Activated T-helper 2 cell treated with anti-CD3 and anti-CD28 coated beads, Interferon-gamma antibody, Interleukin-2, Interleukin-4, amounts not matched to agents 10 μg/mL and 5 μg/mL and 100 μg/mL, durations not matched to agents 14 hours and 24 hours and 36 hours (primary cell): ENCODE measurements at places on chromosomes 3 and 15. TPM values are rescaled to one million over a fixed set of nuclear protein-coding genes. Genes with fewer than 3 reads are reported as not detected.

GRCh38 chr15:41872166-41872747, 21.6 kb downstream of the SPTBN5 start:
- no peak for DNase-seq

- no peak for DNase-seq
Observed at GRCh38 chr3:62462104-62462762, 88.9 kb upstream of the FEZF2 start.

The DNAJA4 gene
- 57.4 and 60.0 TPM in 2 replicates for total RNA-seq

- DNase-seq: no peak
Observed at GRCh38 chr3:163605915-163606314, 1472.4 kb downstream of the SI start.

DNA sequence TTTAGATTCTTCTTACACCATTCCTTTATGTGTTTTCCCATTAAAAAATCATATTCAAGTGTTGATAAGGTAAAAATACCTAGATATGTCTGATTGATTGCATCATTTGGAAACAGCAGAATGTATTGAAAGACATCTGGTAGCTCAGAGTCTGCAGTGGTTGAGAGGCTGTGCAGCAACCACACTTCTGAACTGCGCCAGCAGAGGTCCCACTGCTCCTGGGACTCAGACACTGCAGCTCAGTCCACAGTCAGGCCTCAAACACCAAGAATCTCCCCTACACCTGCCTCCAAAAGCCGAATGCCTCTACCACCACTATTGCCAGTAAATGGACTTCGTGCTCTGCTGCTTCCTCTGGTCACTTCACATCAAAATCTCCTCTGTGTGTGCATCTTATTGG, 176.9 kb upstream of the LMCD1 start:
- DNase-seq: peak; percentile 22

GRCh38 chr3:59573911-59574310, 524.1 kb upstream of the CFAP20DC start:
- no peak for DNase-seq

DNA sequence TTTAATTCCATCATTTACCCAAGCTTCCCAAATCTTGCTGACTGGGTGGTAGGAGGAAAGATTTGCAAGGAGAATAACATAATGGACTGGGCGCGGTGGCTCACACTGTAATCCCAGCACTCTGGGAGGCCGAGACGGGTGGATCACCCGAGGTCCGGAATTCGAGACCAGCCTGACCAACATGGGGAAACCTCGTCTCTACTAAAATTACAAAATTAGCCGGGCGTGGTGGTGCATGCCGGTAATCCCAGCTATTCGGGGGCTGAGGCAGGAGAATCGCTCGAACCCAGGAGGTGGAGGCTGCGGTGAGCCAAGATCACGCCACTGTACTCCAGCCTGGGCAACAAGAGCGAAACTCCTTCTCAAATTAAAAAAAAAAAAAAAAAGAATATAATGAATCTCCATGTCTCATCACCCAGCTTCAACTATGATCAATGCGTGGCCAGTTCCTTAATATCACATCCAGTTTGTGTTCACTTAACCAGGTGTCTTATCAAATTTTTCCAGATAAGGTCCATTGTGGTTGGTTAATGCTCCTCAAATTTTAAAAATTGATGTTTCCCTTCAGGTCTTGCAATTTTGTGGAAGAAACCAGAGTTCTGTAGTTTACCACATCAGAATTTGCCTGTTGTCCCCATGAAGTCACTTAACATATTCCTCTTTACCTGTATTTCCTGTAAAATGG, 1.3 kb upstream of the ABCF3 start:
- DNase-seq: no peak

DNA sequence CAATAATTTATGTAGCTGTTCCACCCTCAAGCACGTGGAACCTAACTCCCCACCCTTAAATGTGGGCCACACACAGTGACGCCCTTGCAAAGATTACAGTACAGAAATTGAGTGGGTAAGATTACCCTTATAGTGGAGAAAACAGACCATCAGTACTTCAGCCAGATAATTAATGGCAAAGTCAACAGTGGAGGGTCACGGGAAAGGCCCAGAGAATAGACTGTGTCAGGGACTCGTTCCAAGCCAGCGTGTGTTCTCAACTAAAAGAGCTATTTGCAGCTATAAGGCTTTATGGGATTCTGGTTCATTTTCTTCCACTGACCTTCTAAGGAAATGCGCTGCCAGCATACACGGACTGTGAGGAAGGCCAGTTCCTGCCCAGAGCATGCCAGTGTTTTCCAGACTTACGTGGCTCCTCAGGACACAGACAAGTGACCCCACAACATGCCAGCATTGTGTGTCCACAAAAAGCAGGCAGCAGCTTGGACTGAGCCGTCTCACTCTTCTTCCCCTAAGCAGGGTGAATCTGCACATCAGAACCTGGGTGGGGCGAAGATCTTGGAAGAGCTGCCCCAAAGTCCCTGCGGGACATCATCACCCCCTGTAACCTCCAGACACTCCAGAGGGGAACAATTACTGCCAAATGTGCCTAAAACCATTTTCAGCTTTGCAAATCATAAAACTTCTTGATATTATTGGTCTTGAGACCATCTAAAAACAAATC, 428.5 kb downstream of the OCA2 start:
- DNase-seq: no peak

DNA sequence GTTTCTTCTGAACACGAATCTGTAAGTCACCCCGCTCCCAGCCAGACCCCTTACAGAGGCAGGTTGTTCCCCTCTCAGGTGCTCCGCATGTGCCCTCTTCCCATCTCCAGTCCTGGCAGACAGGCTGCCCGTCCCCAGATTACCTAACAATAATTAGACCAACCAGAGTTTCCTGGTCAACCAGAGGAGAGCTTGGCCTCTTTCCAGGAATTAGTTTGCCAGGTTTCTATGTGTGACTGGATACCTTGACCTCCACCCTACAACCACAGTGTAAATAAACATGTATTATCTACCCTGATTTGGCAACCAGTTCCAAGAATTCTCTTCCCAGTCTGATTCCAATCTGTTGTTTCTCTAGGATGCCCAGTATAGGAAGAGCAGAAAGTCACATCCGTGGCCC, 178.0 kb upstream of the UMPS start:
- DNase-seq: no peak

- DNase-seq: no peak
Observed at GRCh38 chr3:42686832-42687650, 1.7 kb downstream of the KLHL40 start.

DNA sequence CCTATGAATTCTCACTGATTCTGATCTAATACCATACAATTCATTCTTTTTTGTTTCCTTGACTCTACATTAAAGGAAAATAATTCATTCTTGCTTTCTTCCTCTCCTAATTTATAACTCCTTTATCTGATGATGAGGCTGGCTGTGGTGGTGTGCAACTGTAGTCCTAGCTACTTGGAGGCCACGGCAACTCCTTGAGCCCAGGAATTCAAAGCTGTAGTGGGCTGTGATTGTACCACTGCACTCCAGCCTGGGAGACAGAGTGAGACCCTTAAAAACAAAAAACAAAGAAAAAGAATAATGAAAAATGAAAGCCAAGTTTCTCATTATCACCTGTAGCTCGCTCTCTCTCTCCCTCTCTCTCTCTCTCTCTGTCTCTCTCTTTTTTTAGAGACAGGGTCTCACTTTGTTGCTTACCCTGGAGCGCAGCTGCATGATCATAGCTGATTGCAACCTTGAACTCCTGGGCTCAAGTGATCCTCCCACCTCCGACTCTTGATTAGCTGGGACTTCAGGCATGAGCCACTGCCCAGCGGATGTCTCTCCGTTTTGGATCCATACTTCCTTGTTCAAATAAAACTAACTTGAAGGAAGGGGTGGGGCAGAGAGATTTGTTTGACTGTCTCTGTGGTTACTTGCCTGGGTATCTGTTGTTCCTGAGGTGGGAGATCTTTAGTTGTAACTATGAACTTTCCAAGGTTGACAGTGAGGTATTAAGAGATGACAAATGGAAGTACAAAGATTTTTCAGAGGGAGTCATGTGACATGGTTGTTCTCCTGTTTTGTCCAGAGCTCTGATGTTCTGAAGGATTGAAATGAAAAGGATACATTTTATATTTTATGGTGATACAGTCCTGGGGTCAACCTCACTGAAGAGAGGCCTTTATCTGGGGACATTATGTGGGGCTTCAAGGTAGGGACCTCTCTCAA, 46.9 kb downstream of the STARD9 start:
- DNase-seq: no peak

GRCh38 chr3:147846854-147847478, 437.8 kb downstream of the ZIC1 start:
- DNase-seq: no peak

The MYRIP gene
- not detected in 2 replicates for total RNA-seq

The IQCH gene
- 0.68 and 1.7 TPM in 2 replicates for total RNA-seq

The CYP1A1 gene
- total RNA-seq: 0.37 and 0.48 TPM in 2 replicates

GRCh38 chr3:79497447-79498111, 270.2 kb downstream of the ROBO1 start:
- no peak for DNase-seq

GRCh38 chr3:5729852-5730251, 542.3 kb downstream of the EDEM1 start:
- no peak for DNase-seq

DNA sequence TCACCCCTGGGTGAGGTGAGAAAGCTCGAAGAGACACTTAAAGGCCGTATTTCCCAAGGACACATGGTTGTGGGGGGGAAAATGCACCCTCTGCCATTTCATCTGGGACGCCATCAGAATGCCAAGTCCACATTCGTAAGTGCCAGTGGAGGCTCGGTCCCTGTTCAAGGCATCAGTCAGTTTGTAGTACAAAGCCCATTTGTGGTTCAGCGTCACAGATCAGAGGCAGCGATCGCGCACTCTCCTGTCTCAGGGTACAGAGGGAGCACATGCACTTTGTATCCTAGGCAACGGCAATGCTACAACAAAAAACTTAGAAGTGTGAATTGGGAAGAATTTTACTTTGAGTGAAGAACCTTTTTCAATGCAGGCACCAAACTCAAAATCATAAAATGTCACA, 27.2 kb downstream of the SEMA6D start:
- DNase-seq: no peak

- no peak for DNase-seq
Observed at GRCh38 chr3:73448041-73448440, 176.7 kb downstream of the PDZRN3 start.

The GOLGA6L24 gene
- total RNA-seq: not detected in 2 replicates

DNA sequence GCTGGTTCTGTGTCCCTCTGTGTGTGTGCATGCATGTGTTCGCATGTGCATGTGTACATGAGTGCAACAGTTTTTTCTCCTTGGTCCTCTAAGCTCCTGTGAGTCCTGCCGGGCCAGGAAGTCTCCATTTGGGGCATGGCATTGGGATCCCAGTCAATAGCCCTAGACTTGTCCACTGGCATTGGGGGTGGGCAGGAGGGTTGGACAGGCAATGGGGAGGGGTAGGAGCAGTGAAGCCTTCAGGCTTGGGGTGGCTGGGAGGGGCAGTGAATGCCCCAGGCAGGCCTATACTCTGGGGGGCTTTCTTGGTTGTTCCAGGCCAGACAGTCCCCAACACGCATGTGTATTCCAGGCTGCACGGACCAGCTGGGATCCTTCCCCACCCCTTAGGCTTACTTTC, 15.6 kb upstream of the C15orf39 start:
- DNase-seq: no peak

The AADACL2 gene
- total RNA-seq: not detected in 2 replicates

DNA sequence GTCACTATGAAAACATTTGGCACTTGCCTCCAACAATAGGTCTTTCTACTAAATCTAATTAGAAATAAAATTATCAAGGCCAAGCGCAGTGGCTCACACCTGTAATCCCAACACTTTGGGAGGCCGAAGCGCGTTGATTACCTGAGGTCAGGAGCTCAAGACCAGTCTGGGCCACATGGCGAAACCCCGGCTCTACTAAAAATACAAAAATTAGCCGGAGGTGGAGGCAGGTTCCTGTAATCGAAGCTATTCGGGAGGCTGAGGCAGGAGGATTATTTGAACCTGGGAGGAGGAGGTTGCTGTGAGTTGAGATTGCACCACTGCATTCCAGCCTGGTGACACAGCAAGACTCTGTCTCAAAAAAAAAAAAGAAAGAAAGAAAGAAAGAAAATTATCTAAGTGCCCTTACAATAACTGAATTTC, 1.6 kb upstream of the PLD1 start:
- no peak for DNase-seq

- no peak for DNase-seq
Observed at GRCh38 chr3:44862226-44862637, 520 bp downstream of the TMEM42 start.

DNA sequence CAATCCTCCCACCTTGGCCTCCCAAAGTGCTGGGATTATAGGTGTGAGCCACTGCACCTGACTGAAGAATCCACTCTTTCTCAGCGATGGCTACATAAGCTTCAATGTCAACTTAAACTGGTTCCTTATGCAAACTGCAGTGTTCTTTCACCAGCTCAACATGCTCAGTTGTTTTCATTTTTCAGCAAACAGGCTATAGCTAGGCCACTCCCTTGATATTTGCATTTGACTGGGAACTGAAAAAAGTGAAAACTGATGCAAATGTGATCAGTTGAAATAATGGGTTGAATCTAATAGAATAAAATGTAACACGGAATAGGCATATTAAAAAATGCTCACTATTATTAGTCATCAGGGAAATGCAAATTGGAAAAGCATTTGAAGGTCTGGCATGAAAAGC, 74.2 kb upstream of the GCNT3 start:
- DNase-seq: no peak

DNA sequence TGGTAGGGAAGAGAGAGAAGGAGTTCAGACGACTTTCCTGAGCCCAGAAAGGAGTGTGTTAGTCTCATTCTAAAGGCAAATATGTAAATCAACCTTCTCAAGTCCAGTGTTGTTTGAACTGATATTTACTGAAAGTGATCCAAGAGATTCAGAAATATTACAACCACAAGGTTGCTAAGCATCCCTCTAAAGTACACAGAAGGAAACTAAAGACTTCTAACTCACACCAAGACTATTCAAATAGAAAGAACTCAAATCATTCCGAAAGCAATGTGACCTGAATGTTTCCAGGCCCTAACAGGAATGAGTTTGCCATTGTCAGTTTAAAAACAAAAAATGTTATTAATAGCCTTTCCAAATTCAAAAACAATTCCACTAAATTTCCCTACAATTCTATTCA, 56.9 kb upstream of the VGLL3 start:
- no peak for DNase-seq

The DCBLD2 gene
- 4.2 and 5.1 TPM in 2 replicates for total RNA-seq

GRCh38 chr3:146166415-146166821, 5.4 kb upstream of the PLOD2 start:
- no peak for DNase-seq

GRCh38 chr15:72782274-72783003, 1.1 kb downstream of the ADPGK start:
- DNase-seq: no peak
